AG04450 (cell line): ENCODE measurements at places on chromosomes 12 and 14. TPM values are rescaled to one million over a fixed set of nuclear protein-coding genes. Genes with fewer than 3 reads are reported as not detected.

GRCh38 chr12:131141514-131141913, 187.8 kb downstream of the ADGRD1 start:
- no peak for DNase-seq

PDZRN4 gene
- polyA plus RNA-seq = not detected in 2 replicates

GRCh38 chr12:67807814-67808213, 159.3 kb downstream of the DYRK2 start:
- DNase-seq = no peak

DNA sequence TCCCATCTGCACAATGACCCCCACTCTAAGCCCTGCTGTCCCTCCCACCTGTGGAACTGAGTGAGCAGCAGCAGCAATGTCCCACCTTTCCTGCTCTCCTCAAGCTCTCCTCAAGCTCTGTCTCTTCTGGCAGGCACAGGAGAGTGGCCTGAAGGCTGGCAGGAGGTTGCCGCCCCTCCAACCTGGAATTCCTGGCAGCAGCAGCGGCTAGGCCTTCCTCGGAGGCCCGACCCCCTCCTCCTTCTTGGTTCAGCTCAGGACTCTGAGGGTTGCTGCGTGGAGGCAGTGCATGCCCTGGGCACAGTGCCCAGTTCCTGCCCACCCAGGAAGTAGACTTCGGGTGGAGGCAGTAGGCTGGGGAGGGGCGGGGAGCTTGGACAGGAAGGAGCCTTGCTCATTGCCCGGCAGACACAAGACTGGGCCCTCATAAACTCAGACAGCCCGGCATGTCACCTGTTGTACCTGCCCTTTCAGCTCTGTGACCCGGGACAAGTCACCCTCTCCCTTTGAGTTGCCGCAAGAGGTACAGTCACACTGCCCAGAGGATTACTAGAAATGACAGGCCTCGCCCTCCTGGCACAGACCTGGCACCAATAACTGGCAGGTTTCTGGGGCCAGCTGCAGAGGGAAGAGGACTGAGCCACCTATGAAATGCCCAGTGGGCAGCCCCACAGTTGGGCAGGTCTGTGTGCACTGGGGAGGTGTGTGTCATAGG, 2.1 kb upstream of the SERPINA1 start:
- no peak for DNase-seq

- DNase-seq = no peak
Measured at GRCh38 chr12:81120961-81121360, 43.1 kb downstream of the ACSS3 start.

GRCh38 chr14:54639611-54640010, 72.7 kb downstream of the SAMD4A start:
- no peak for DNase-seq

DNA sequence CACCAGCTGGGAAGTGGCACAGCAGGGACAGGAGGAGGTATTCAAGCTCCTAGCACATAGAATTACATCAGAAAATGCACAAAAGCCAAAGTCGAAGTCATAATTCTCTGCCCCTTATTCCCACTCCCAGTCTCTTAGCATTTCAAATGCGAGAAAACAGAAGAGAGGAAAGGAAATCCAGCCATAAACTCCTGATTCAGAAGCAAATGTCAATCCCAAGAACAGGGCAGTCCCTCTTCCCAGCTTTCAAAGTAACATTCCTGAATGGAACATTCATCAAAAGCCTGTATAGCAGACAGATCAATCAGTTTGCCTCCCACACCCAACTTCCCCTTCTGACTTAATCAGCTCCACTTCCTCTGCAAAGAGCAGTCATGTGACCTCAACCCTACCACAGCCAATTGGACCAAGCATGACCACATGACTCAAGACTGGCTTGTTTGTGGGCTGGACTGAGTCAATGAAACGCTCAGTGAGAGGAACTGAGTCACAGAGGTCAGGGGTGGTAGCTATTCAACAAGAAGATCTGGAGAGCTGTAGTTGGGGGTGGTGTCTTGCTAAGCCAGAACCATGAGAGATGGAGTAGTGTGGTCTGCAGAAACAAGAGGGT, 41.4 kb upstream of the TUNAR start:
- DNase-seq = no peak

DNA sequence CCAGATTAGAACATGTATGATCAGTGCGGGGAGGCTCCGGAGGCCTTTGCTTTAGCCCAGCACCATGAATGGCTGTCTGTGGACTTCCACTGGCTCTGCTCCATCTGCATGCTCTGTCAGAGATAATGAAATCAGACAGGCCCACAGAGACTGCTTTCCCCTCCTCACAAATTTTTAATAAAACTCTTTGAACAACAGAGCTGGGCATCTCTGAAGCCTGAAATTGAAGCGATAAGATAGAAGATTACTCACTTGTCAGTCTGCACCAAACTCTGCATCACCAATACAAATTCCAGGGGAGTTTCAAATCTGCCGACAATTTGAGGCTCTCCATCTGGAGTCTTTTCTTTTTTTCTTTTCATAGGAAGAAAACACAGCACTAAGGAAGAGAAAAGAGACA, 110.0 kb downstream of the DYRK2 start:
- no peak for DNase-seq

RPL10L gene
- polyA plus RNA-seq = not detected in 2 replicates

DNA sequence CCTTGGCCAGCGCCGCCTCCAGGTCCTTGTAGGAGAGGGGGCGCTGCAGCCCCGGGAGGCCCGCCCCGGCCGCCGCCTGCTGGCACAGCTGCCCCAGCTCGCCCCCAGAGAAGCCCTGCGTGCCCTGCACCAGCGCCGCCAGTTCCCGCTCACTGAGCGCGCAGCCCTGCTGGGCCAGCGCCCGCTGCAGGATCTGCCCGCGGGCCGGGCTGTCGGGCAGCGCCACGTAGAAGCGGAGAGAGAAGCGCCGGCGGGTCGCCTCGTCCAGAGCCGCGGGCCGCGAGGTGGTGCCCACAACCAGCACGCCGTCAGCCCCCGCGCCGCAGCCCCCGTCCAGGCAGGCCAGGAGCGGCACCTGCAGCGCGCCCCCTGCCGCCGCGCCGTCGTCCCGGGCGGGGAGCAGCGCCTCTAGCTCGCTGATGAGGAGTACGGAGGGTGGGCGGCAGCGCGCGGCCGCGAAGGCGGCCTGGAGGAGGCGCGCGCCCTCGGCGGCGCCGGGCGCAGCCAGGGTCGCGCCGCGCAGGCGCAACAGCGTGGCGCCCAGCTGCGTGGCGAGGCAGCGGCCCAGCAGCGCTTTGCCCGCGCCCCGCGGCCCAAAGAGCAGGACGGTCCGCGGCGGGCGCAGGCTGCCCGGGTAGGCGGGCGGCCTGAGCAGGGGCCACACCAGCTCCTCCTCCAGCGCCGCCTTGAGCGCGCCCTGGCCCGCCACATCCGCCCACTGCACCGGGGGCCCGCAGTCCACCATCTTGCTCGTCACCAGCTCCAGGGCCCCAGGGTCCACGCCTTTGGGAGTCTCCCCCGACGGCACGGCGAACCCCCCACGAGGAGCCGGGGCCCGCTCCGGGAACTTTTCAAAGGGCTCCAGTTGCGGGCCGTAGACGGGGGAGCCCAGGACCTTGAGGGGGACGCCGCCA, 27.7 kb downstream of the FIGNL2 start:
- peak; percentile 36 for DNase-seq

- no peak for DNase-seq
Measured at GRCh38 chr12:85963326-85963725, 89.2 kb downstream of the NTS start.
